ENCODE measurements at places on chromosomes 4 and X. TPM values are rescaled to one million over a fixed set of nuclear protein-coding genes. Genes with fewer than 3 reads are reported as not detected.

- DNase-seq = no peak
These were observed 67.7 kb upstream of the H2AZ1 start for GRCh38 chr4:100017637-100018310.

DNA sequence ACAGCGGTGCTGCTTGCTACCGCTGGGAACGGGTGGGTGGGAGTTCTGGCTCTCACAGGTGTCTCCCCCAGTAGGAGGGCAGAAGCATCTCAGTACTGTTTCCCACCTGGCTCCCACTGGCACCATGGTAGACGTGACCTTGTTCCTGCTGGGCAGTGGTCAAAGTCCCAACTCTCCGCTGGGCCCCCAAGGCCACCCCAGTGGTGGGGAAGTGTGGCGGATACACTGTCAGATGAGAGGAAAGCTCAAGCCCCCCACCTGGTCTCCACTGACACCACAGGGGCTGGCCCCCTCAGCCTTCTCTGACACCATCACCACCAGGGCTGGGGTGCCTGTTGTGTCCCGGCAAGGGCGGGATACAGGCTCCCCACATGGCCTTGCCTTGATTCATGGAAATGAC lies 24.6 kb downstream of the LETM1 start:
- DNase-seq = no peak

The ARL9 gene
- 1.1 TPM for total RNA-seq

- no peak for DNase-seq
These were observed 1235.3 kb downstream of the FSTL5 start for GRCh38 chr4:160928482-160928881.

GRCh38 chrX:29531336-29531735 lies 684.0 kb upstream of the MAGEB2 start:
- DNase-seq = no peak

The GLRB gene
- 5.2 TPM for total RNA-seq

The GNL3L gene
- total RNA-seq = 42.2 TPM

DNA sequence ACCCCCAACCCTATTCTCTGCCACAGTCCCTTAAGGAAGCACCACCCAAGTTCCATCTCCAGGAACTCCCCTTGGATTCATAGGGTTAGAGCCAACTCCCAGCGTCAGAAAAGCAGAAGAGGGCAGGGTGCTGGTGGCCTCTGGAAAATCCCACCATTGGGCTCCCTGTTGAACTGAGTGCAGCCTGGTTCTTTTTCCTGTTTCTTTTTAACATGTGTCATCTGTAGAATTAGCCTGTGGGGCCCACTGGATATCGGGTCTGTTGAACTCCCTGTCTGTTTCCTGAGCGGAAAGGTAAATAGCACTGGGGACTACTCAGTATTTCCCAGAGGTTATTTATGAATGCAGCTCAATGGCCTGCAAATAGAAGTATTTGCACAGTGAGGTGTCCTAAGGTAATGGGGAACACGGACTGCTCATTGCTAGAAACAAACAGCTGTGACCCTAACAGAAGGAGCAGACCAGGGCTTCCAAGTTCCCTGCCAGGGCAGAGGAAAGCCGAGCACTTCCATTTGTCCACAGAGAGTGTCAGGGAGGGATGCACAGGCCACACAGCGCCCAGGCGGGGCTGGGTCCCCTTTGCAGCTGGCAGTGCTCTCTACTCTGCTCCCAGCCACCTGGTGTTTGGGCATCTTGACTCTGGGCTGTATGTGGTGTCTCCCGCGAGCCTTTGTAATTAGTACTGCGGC lies 102.6 kb downstream of the FHDC1 start:
- no peak for DNase-seq

DNA sequence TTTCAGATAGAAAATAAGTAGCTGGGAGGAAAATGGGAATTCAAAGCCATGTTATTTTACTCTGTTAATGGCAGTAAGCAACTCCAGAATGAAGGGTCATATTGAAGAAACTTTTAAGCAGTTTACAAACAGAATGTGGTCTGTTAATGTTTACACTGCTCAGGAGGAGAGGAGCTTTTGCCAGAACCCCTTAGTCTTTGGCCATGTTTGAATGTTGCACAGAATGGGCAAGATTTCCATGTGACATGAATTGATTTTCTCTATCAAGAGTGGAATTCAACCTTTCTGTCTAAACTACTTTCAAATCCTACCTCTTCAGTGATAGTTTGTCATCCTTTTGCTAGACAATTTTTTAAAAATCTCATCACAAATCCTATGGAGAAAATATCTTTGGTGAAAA lies 115.8 kb upstream of the DGKK start:
- no peak for DNase-seq

DNA sequence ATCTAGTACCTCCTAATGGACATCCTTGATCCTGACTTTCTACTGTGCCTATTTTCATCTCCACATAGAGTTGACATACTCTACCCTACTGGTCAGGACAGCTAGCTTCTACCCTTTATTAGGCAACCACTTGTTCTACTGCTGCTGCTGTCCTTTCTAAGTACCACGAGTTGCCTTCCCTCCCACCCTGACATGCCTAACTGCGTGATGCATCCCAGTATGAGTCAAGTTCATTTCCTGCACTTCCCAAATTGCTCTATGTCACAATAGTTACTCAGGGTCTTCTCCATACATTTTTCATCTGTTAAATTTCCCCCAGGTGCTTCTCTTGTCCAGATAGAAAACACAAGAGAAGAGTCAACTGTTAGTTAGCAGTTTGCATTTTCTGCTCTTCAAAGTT lies 133.4 kb downstream of the TBC1D19 start:
- no peak for DNase-seq

DNA sequence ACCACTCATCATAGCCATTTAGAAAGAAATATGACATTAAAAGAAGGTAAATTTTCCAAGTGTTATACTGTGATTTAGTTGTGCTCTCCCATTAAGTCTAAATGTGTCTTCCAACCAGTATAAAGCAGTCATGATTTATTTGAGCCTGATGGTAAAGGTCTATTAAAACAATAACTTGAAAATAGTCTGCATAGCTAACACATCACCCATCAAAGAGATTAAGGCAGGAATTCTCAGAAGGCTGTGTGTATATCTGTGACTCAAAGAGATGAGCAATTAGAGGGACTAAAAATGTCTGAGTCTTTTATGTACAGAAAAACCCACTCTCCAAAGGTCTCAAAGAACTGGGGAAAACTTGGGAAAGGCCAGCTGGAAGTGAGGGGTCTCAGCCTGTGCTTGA lies 70.3 kb upstream of the IQCM start:
- no peak for DNase-seq

DNA sequence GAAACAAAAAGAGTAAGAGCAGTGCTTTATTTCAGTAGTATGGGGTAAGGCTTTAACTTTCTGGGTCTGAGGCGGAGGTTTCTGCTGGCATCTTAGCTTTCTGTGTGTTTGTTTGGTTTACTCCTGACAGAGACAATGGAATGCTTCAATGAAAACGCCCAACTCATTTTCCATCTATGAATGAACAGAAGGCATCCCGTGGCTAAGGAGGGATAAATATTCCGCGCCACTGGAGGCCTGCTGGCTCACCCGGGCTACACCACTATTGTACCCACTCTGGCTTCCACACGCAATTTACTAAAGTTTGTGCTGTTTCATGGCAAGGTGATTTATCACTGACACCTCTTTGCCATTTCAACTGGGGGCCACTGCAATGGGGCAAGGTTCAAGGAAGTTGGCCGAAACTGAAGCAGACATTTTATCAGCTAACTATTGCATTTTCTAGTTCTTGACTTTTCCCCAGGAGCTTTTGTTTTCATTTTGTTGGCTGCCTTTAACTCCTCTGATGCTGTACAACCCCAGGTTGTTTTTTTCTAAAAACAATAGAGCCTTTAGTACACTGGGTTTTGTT lies 32.8 kb upstream of the PPARGC1A start:
- DNase-seq = no peak

GRCh38 chr4:150070464-150071170 lies 7.6 kb upstream of the DCLK2 start:
- DNase-seq = no peak

GRCh38 chr4:25015012-25015411 lies 15.7 kb downstream of the LGI2 start:
- DNase-seq = no peak

The GAGE12J gene
- total RNA-seq = not detected

- no peak for DNase-seq
These were observed 55.5 kb upstream of the LNX1 start for GRCh38 chr4:53646795-53647194.

DNA sequence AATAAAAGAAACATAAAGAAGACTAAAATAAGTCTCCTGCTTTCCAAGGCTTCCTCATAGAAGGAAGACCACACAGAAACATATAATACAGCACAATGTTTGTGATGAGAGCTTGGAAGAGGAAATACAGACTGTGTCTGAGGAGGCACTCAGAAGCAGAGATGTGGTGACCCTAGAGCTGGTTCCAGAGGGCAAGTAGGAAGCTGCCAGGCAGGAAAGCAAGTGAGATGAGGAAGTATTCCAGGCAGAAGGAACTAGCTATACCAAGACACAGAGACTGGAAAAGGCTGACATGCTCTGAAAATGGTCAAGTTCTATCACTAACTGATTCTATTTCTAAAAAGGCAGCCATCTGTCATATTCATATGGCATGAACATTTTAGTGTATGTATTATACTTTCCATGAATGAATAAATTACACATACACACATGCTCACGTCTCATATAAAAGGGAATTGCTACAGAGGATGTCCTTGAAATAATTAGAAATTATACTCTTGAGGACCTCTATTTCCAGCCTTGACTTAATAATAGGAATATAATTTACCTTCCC lies 16.6 kb upstream of the HSFX2 start:
- no peak for DNase-seq

The TMEM271 gene
- total RNA-seq = 0.21 TPM

GRCh38 chr4:132026166-132026565 lies 1122.9 kb upstream of the PCDH10 start:
- DNase-seq = no peak

- DNase-seq = no peak
These were observed 31.9 kb downstream of the JADE1 start for GRCh38 chr4:128841402-128841801.

DNA sequence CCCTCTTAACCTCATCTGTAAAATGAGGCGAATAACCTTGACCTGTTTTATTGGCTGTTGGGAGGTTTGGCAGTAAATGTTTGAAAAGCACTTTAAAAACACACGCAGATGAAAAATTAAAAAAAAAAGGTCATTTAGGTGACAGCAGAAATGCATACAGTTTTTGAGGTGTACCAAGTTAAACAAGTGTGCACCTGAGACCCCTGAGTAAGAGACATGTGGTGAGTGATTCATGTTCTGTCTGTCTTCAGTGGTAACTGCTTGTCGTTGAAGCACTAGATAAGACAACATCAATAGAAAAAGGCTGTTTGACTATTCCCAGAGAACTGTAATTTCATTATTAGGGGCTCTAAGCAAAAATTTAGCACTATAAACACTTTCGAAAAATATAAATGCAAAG lies 608.4 kb upstream of the PITX2 start:
- DNase-seq = no peak

DNA sequence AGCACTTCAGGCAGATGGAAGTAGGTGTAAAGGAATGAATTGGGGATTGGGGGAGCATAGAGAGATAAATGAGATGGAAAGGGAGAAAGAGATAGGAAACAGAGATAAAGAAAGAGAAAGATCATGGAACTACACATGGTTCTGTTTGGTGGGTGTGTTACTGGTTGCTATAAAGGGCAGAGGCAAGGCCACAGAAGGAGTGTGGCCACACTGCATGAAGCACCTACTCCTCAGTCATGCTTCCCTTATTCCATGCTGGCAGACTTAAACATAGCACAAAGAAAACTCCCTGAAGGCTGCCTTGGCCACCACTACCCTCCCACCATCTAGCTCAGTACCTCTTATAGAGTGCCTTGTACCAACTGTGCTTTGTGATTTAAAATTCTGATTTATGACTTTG lies 56.9 kb downstream of the OPHN1 start:
- no peak for DNase-seq

The CXorf49 gene
- not detected for total RNA-seq

The GAGE2A gene
- total RNA-seq = not detected

- DNase-seq = no peak
These were observed 843.1 kb downstream of the STIM2 start for GRCh38 chr4:27703771-27704170.

DNA sequence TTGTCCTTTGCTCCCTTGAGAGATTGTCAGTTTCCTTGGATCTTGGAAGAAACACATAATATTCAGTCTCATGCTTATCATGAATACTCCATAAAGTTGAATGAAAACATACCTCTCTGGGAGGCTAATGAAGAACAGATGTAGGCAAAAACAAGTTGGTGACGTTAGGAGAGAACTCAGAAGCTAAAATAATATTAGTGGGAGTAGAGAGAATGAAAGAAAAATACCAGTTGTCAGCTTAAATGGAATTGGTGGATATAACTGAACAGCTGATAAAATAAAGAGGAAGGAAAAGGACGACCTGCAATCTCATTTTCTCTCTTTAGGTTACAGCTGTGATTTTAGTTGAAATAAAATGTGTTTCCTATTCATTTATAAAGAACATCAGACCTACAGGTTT lies 124.8 kb downstream of the SNCA start:
- DNase-seq = no peak

DNA sequence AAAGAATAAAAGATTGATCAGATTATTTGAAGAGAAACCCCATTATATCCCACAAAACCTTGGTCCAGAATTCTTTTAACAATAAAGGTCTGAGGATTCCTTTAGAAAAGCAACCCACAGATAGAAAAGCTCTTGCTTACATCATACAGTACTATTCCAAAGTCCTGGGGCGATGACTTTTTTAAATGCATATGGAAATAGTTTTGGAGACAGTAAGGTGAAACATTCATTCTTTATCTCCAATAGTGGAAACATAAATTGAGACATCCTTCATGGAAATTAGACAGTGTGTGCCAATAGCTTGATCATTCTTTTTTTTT lies 85.7 kb upstream of the UCP1 start:
- no peak for DNase-seq

DNA sequence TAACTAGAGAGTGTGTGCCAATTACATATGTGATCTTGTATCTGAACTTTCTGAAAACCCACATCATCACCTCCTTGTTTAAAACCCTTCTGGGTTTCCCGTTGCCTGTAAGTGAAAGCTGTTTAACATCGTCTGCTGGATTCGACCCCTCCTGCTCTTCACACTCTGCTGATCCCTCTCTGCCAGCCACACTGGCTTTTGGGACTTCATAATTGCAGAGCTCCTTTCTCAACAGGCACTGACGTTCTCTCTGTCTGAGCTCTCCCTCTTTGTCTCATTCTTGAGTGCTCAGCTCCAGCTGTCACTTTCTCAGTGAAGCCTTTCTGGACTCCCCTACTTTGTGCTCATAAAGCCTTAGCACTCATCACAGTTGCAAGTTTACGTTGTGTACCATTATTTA lies 153.9 kb downstream of the CEP135 start:
- no peak for DNase-seq

GRCh38 chr4:56183344-56183959 lies 203.8 kb downstream of the AASDH start:
- no peak for DNase-seq

The GYPE gene
- total RNA-seq = not detected

The TMEM156 gene
- not detected for total RNA-seq

DNA sequence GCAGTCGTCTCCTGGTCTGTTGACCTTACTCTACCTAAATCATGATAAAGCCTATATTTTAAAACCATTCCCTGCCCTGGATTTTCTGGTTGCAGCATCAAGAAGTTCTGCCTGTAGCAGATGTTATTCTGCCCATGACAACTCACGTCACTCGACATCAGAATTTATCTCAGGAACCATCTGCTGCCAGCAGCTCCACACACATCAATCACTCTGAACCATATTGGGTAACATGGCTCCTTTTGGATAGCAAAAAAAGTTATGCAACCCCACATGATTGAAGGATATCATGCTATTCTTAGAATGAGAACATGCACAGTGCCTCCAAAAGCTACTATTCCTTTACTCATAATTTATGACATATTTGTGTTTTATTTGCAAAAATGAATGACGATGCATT lies 341.4 kb downstream of the DHRSX start:
- DNase-seq = no peak

- DNase-seq = no peak
These were observed 78.1 kb downstream of the BMP15 start for GRCh38 chrX:50988649-50989048.
